ENCODE measurements at places on chromosomes 16 and 17. TPM values are rescaled to one million over a fixed set of nuclear protein-coding genes. Genes with fewer than 3 reads are reported as not detected.

DNA sequence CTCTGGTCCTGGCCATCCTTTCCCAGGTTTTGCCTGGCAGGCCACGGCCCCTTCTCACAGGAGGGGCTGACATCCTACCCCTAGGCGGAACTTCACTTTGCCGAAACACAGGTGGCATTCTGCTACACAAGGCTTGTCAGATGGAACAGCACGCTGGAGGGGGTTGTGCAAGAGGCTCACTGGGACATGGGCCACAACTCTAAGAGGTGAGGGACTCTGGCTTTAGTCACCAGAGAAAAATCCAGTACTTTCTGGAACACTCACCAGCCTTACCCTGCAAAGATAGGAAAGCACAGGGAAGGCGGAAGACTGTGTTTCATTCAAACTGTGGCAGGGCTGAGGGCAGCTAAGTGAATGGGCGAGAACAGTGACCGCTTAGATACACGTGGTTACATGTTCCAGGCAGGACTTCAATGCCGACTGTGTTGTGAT lies 18.3 kb downstream of the CDC42EP4 start:
- no peak for DNase-seq
- H3K4me3 ChIP-seq: no peak overlapping the region
- H3K27ac ChIP-seq: no peak overlapping the region
- no peaks in the 10 kb centered on the region for H3K36me3 ChIP-seq

GRCh38 chr17:6696906-6697305 lies 16.3 kb downstream of the SLC13A5 start:
- H3K4me1 ChIP-seq: no peaks in the 10 kb centered on the region
- DNase-seq: no peak
- no peaks in the 10 kb centered on the region for H3K27me3 ChIP-seq
- no peaks in the 10 kb centered on the region for H3K36me3 ChIP-seq
- no peak overlapping the region for H3K27ac ChIP-seq

GRCh38 chr16:79182616-79183015 lies 417.9 kb downstream of the MAF start:
- DNase-seq: no peak
- H3K27ac ChIP-seq: no peak overlapping the region
- peaks cover 1% of the 10 kb centered on the region for H3K4me1 ChIP-seq
- no peaks in the 10 kb centered on the region for H3K36me3 ChIP-seq

- H3K4me3 ChIP-seq: peak overlapping the region; percentile 96
- peak overlapping the region; percentile 93 for H3K27ac ChIP-seq
- no peak for DNase-seq
- peaks cover 19% of the 10 kb centered on the region for H3K4me1 ChIP-seq
Measured at GRCh38 chr17:75979705-75980187, 706 bp downstream of the TEN1 start.

DNA sequence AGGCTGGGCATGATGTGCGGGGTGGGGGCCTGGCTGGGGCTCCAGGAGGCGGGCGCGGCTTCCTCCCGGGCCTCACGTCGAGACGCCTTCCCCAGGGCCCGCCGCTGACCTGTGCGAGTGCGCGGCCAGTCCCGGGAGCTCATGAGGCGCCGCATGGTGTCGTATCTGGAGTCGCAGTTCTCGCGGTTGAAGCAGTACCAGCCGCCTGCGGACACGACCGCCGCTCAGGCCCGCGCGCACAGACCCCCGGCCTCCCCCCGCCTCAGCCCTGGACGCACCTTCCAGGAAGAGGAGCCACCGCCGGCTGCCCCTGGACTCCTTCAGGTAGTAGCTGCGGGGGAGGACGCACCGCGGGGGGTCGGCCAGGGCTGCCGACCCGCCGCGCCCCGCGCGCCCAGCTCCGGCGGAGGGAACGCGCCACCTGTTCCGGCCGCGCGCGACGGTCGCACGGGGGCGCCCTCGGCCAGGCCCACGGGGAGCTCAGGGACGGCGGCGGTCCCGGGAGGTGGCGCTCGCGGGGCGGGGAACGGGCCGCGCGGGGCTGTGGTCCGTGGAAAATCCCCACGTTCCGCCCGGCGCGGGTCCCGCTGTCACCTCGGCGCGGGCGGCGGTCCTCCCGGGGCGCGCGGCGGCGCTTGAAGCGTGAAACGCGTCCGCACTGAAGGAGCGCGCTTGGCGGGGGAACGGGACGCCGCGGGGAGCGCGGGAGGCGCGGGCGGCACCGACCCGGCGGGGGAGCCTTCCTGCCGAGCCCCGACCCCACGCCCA lies 1.4 kb downstream of the NOTUM start:
- H3K27me3 ChIP-seq: peaks cover 25% of the 10 kb centered on the region
- H3K27ac ChIP-seq: no peak overlapping the region
- H3K36me3 ChIP-seq: no peaks in the 10 kb centered on the region
- H3K4me1 ChIP-seq: peaks cover 28% of the 10 kb centered on the region
- DNase-seq: peak; percentile 84

KCNJ2 gene
- total RNA-seq: 2.5 TPM

- no peaks in the 10 kb centered on the region for H3K27me3 ChIP-seq
- peaks cover 55% of the 10 kb centered on the region for H3K4me1 ChIP-seq
- H3K36me3 ChIP-seq: no peaks in the 10 kb centered on the region
- no peak for DNase-seq
- H3K27ac ChIP-seq: no peak overlapping the region
Measured at GRCh38 chr17:21282231-21282630, 2.3 kb upstream of the MAP2K3 start.
